Stimulated activated CD8-positive, alpha-beta memory T cell treated with anti-CD3 and anti-CD28 coated beads, Interleukin-7, amount 100 ng/mL, for 1 hour (primary cell): ENCODE measurements at places on chromosomes 1 and 21.
A peak's percentile ranks its signal among the peaks of the same experiment; 100 is the strongest.

DNA sequence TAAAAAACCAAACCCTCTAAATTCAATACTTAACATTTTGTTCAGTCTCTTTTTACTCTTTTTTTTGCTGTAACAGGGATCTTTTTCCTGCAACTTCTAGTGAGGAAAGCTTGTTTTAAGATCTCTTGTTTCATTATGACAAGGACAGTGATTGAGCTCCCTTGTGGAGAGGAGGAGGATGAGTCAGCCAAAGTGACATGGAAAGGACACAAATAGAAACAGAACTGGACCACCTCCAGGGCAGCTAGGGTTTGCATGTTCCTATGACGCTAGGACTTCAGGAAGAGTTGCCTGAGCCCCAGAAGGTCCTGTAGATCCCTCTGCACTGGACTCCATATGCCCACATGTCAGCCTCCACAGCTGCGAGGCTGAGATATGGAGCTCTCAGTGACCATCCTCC lies 212.6 kb upstream of the FAM78B start:
- no peak for DNase-seq

DNA sequence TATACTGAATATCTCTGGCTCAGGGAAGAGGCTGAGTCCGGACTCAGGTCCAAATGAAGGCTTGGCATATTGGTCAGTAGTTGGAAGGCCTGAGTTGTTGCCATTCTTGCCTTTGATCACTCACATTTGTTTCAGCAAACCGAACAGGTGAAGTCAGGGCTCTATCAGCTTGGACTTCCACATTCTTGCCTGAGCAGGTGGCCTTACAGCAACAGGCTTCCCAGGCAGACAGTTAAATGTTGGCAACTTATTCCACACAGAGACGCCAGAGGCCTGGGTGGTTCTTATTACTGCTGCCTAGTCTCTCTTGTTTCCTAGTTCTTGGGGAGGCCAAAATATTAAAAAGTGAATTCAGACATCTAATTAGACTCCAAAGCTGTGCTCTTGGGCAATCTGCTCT lies 36.6 kb downstream of the XCL2 start:
- no peak for DNase-seq

GRCh38 chr1:158046715-158047510 lies 53.5 kb downstream of the KIRREL1 start:
- DNase-seq, result no peak

GRCh38 chr1:35426097-35426586 lies 131.1 kb downstream of the KIAA0319L start:
- DNase-seq, result no peak

GRCh38 chr1:24199291-24199900 lies 12.3 kb upstream of the IFNLR1 start:
- DNase-seq, result peak; percentile 62
